GM23338 (cell line): ENCODE measurements at places on chromosomes 3 and 15. TPM values are rescaled to one million over a fixed set of nuclear protein-coding genes. Genes with fewer than 3 reads are reported as not detected.
A peak's percentile ranks its signal among the peaks of the same experiment; 100 is the strongest.

NR2F2 gene
- not detected in 2 replicates for total RNA-seq

DNA sequence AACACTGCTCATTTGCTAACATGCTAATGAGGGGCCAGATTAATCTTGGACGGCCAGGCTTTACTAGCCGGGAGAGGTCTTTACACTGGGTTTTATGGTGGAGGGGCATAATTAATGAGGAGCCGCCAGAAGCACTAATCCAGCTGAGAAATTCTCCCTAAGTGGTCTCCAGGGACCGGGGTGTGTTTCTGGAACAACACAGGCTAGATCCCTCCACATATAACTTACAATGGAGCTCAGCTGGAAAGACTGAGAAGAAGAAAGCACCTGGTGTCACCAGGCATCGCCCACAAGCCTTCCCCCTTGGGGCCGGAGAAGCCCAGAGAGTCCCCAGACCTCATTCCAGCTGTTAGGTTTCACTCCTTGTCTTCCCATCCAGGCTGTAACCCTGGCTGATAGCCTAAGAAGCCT, 127.5 kb downstream of the MEGF11 start:
- no peak overlapping the region for H3K4me3 ChIP-seq
- DNase-seq = no peak
- no peaks in the 10 kb centered on the region for H3K36me3 ChIP-seq
- no peaks in the 10 kb centered on the region for H3K27me3 ChIP-seq
- H3K27ac ChIP-seq = no peak overlapping the region

DNA sequence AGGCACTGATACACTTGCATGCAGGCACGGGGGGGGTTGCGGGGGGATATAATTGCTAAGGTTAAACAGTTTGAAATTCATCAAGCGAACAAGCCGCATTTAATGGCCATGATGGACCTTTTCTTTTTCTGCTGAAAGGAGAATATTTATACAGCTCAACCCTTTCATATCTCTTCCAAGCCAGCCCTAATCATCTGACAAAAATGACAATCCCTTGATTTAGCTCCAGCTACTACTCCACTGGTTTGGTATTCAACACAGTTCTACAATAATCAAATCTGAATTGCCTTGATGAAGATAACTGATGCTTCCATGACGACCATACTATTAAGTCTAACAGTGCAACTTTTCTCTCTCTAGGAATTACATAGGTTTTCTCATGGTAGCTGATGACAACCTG, 374.9 kb downstream of the PLCL2 start:
- no peak overlapping the region for H3K27ac ChIP-seq
- H3K27me3 ChIP-seq = no peaks in the 10 kb centered on the region
- H3K4me1 ChIP-seq = no peaks in the 10 kb centered on the region
- H3K4me3 ChIP-seq = no peak overlapping the region
- no peak for DNase-seq

GRCh38 chr3:82355228-82355627, 593.8 kb upstream of the GBE1 start:
- no peaks in the 10 kb centered on the region for H3K27me3 ChIP-seq
- H3K36me3 ChIP-seq = no peaks in the 10 kb centered on the region
- peak; percentile 25 for DNase-seq
- no peak overlapping the region for H3K27ac ChIP-seq

DNA sequence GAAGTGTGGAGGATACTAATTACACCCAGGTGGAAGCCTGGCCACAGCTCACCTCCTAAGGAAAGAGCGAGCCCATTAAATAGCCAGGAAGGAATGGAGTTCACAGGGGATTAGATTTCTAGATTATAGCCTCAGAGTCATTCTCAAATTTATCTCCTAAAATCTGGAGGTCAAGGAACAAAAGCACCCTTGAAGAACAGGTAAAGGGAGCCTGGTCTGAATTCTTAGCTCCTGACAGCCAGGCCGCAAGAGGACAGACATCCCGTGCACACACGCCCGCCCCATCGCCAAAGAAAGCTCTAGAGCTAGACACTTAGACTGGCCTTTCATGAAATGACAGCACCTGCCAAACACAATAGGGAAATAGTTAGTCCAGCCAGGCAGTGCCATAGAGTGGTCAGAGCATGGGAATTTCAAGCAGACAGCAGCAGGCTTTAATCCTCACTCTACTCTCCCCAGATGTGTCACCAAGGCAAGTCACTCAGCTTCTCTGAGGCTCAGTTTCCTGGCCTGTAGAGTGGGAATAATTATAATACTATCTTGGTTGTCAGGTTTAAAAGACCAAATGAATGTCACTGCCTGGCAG, 59.2 kb downstream of the LIPC start:
- DNase-seq = no peak
- no peaks in the 10 kb centered on the region for H3K27me3 ChIP-seq
- no peaks in the 10 kb centered on the region for H3K4me1 ChIP-seq
- H3K4me3 ChIP-seq = no peak overlapping the region
- H3K27ac ChIP-seq = no peak overlapping the region
- H3K36me3 ChIP-seq = no peaks in the 10 kb centered on the region

GABRR3 gene
- total RNA-seq = not detected in 2 replicates

GRCh38 chr3:46089237-46090011, 62.1 kb upstream of the XCR1 start:
- H3K4me3 ChIP-seq = no peak overlapping the region
- H3K27me3 ChIP-seq = no peaks in the 10 kb centered on the region
- no peak for DNase-seq
- H3K36me3 ChIP-seq = no peaks in the 10 kb centered on the region
- no peaks in the 10 kb centered on the region for H3K4me1 ChIP-seq

GRCh38 chr15:50049871-50050270, 69.2 kb downstream of the ATP8B4 start:
- DNase-seq = no peak
- no peaks in the 10 kb centered on the region for H3K36me3 ChIP-seq

DNA sequence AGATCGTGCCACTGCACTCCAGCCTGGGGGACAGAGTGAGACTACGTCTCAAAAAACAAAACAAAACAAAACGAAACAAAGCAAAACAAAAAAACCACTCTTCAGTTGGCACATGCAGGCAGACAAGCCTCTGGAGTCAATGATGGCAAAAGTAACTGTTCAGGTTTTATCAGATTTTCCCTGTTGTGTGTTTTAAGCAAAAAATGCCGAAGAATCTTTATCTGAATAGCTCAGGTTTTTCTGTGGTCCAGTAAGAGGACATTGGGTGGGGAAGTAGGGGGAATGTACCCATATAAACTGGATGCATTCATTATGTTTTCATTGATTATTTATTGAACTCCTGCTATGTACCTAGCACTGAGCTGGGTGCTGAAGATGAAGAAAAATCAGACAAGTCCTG, 20.8 kb upstream of the BCL2A1 start:
- H3K36me3 ChIP-seq = no peaks in the 10 kb centered on the region
- no peak overlapping the region for H3K4me3 ChIP-seq
- no peak overlapping the region for H3K27ac ChIP-seq
- no peaks in the 10 kb centered on the region for H3K27me3 ChIP-seq
- no peak for DNase-seq

SLC12A8 gene
- 10.1 and 15.9 TPM in 2 replicates for total RNA-seq

DNA sequence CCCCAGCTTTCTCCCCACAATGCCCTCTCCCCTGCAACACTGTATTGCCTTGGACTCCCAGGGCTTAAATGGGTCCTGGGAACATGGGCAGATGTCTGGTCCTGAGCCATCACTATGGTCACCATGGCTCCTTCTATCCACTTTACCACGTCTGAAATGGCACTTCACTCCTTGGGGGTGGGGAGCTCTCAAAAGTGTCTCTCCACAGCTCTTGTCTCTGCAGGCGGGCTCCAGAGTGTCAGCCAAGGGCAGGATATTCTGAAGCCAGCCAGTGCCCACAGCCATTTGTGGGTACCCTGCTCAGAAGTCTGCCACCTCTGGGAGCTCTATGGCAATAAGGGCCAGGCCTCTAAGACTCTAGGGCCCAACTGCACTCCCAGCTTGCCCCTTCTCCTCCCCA, 163.9 kb downstream of the PPM1L start:
- H3K36me3 ChIP-seq = no peaks in the 10 kb centered on the region
- H3K4me1 ChIP-seq = no peaks in the 10 kb centered on the region
- H3K4me3 ChIP-seq = no peak overlapping the region
- no peaks in the 10 kb centered on the region for H3K27me3 ChIP-seq

DNA sequence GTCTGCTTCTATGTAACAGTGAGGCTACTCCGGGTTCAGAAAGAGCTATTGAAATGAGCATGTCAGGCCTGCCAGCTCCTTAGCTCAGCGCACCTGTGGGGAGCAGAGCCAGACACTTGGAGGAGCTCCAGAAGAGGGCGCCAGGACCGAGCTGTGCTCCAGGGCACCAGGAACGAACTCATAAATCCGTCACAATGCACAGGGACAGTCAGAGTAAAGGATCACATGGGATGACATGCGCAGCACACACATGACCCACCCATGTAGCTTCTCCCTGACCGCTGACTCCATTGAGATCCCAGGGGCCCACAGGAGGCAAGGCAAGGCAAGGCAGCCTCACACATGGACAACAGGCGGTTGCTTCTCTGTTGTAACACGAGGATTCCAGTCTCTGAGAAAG, 26.0 kb upstream of the GNB5 start:
- no peaks in the 10 kb centered on the region for H3K4me1 ChIP-seq
- H3K27ac ChIP-seq = no peak overlapping the region
- no peaks in the 10 kb centered on the region for H3K27me3 ChIP-seq
- H3K4me3 ChIP-seq = no peak overlapping the region
- DNase-seq = peak; percentile 71
- H3K36me3 ChIP-seq = peaks cover 12% of the 10 kb centered on the region

ANKUB1 gene
- total RNA-seq = not detected in 2 replicates

DNA sequence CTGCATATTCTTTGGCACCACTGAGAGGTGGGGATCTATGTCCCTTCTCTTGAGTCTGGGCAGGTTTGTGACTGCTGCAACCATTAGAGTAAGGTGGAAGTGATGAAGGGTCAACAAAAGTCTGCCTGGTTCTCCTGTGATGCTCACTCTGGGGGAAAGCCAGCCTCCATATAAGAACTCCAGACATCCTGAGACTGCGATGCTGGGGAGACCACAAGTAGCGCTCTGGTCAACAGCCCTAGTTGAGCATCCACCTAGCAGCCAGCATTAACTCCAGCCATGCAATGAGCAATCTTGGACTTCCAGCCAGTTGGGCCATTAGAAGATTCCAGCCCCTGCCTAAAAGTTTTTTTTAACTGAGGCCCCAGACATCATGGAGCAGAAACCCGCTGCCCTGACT, 62.8 kb downstream of the SCN11A start:
- no peak for DNase-seq
- H3K36me3 ChIP-seq = no peaks in the 10 kb centered on the region

TRAT1 gene
- total RNA-seq = not detected in 2 replicates

DNA sequence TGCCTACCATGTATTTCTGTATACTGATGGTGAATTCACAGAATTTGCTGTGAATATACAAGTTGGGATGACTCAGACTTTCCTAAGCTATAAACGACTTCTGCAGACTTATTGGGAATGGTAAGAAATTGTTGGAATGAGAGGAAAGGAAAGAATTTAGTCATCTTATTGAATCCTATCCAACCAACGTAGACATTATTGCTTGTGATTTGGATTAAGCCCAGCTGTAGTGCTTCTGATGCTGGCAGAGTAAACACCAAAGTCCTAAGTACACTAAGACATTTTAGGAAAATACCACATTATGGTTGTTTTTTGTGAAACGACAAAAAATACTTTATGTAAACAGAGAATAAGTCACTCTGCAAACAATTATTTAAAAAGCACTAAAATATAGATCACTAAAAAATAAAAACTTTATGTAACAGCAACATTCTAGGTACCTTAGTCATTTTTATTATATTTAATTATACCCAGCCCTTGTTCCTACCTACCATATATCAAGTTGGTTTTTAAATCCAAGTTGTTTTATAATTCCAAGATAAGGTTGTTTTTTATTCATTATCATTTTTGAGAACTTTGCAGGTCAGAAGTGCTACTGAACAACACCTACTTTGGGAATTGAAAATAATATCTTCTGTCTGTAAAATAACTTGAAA, 99.2 kb upstream of the MLF1 start:
- no peak overlapping the region for H3K4me3 ChIP-seq
- no peaks in the 10 kb centered on the region for H3K27me3 ChIP-seq
- H3K27ac ChIP-seq = no peak overlapping the region
- DNase-seq = no peak
- H3K4me1 ChIP-seq = no peaks in the 10 kb centered on the region

DNA sequence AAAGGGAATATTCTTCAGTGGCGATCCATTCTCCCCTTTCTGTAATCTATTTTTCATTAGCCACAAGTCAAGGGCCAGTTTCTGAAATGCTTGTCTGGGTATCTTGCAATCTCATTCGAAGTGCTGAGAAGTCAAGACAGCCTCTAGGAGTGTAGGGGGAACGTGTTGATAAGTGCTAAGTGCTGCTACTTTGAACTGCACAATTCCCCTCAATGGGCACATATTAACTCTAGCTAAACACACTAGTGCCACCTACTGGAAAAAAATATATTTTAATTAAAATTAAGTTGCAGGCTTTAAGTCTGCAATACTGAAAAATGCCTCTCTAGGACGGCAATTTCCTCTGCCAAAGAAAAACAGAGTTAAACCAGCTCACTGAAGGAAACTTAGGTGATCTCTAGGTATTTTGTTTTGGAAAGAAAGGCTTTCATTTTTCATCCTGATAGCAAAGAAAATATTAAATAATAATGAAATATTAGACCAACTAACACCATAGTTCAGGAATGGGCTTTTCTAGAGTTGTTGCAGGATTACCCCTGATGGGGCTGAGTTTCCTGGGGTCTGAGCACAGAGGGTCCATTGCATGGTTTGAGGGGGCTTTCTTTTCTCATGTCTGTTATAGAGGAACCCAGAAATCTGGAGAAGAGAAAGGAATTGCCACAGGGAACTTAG, 181.9 kb upstream of the KBTBD8 start:
- H3K4me3 ChIP-seq = no peak overlapping the region
- no peaks in the 10 kb centered on the region for H3K27me3 ChIP-seq
- H3K4me1 ChIP-seq = peaks cover 25% of the 10 kb centered on the region
- no peaks in the 10 kb centered on the region for H3K36me3 ChIP-seq

SLC6A20 gene
- total RNA-seq = 0.14 TPM in 1 of 2 replicates, not detected in the other

- no peaks in the 10 kb centered on the region for H3K27me3 ChIP-seq
- H3K4me3 ChIP-seq = no peak overlapping the region
- no peak overlapping the region for H3K27ac ChIP-seq
- no peak for DNase-seq
Measured at GRCh38 chr15:25875566-25875965, 12.4 kb upstream of the ATP10A start.

LDHAL6B gene
- total RNA-seq = not detected in 2 replicates

DNA sequence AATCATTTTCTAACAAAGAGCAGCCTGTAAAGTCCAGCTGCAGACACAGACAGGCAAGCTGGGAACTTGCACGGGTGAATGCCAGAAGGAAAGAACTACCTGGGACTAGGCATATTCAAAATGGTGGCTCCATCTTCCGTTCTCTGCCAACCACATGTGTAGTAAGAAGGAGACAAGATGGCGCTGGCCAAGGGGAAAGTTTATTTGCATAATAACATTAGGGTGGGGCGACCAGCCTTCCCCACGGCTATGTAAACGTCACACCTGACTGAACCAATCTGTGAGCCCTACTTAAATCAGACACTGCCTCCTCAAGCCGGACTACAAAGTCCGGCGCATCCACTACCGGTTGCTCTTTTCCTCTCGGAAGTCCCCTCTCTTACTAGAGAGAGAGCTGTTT, 130.8 kb downstream of the SNRK start:
- no peak for DNase-seq
- no peaks in the 10 kb centered on the region for H3K36me3 ChIP-seq
- H3K4me1 ChIP-seq = no peaks in the 10 kb centered on the region
- H3K4me3 ChIP-seq = no peak overlapping the region
- H3K27ac ChIP-seq = no peak overlapping the region

SLC28A2 gene
- not detected in 2 replicates for total RNA-seq
